ENCODE measurements at places on chromosomes 7 and 10.
A peak's percentile ranks its signal among the peaks of the same experiment; 100 is the strongest.

GRCh38 chr7:43758822-43759683, 573 bp downstream of the BLVRA start:
- DNase-seq: no peak

- DNase-seq: no peak
These were observed at the start of gene PIK3CG for GRCh38 chr7:106865130-106866041. PIK3CG (plus strand) TSS chr7:106865282; CDS start chr7:106867562, 2,280 bp downstream.

DNA sequence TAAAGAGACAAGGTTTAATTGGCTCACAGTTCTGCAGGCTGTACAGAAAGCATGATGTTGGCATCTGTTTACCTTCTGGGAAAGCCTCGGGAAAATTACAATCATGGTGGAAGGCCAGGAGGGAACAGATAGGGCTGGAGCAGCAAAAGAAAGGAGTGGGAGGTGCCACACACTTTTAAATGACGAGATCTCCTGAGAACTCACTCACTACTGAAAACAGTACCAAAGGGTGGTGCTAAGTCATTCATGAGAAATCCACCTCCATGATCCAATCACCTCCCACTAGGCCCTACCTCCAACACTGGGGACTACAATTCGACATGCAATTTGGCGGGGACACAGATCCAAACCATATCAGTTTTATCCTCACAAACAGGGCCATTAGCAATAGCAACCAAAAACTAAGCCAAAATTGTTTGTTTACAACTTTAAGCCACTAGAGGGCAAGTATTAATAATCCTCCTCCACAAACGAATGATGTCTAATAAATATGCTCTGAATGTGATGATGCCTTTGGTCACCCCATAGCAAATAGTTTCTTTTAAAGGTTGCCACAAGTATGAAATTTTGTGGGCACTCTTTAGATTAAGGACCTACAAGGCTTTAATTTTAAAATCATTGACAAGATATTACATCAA, 129.2 kb upstream of the NRBF2 start:
- no peak for DNase-seq

DNA sequence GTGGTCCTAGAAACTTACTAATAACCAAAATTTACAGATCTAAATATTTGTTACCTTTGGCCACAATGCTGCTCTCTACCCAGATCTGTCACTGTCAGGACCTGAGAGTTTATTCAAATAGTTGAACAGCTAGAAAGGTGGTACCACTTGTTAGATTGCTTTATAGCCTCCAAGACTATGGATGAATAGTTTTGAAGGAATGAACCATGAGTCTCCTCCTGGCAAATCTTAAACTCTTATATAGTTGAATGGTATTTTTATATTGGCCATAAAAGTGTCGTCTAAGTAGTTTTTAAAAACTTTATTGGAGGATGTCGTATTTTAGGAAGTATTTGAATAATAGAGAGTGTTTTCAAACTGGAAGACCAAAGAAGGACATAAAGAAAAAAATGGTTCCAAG, 178.7 kb downstream of the AHR start:
- no peak for DNase-seq

DNA sequence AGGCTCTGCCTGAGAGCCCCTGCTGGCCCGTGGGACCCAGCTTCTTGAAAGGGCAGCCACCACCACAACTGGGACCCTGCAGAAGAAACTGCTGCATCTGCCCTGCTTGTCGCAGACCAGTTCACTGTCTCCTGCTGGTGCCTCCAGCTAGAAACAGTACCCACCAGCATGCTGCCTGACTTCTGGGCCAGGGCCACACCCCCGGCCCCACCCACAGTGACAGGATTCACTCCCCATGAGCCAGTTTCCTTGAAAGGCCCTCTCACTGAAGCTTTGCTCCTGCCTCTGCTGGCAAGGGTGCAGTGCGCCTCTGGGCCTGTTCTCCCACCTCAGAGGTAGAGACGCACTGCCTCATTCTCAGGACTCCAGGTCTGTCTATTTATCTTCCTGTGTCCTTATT, 32.4 kb downstream of the ANXA11 start:
- DNase-seq: no peak

DNA sequence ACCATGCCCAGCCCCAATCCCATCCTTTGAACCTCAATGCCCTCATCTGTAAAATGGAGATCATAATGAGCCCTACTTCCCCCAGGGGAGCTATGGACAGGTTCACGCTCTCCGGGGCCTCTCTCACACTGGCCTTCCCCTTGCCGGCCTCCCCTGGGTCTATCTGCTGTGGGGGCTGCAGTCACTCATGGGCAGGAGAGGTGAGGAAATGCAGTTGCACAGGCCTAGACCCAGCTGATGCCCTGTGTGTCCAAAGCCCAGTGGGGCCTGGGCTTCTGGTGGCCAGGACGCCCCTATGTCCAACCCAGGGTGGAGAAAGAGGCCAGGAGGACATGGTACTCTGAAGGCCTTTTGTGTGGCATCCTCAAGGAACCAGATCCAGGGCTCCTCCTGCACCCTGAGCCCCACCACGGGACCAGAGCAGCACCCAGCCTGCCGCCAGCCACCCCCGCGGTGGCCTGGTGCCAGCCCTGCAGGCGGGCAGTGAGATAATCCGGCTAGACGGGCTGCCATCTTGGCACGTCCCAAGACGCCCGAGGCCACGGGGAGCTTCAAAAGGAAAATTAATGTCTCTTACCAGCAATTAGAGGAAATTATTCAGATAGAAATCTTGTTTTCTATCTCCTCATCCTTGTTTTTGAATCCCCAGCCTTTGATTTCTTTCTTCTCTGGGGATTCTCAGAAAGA, 39.0 kb downstream of the MYL10 start:
- no peak for DNase-seq

GRCh38 chr7:24733414-24734060, 23.7 kb downstream of the GSDME start:
- DNase-seq: no peak

GRCh38 chr10:49556723-49557122, 17.8 kb upstream of the ERCC6 start:
- no peak for DNase-seq

DNA sequence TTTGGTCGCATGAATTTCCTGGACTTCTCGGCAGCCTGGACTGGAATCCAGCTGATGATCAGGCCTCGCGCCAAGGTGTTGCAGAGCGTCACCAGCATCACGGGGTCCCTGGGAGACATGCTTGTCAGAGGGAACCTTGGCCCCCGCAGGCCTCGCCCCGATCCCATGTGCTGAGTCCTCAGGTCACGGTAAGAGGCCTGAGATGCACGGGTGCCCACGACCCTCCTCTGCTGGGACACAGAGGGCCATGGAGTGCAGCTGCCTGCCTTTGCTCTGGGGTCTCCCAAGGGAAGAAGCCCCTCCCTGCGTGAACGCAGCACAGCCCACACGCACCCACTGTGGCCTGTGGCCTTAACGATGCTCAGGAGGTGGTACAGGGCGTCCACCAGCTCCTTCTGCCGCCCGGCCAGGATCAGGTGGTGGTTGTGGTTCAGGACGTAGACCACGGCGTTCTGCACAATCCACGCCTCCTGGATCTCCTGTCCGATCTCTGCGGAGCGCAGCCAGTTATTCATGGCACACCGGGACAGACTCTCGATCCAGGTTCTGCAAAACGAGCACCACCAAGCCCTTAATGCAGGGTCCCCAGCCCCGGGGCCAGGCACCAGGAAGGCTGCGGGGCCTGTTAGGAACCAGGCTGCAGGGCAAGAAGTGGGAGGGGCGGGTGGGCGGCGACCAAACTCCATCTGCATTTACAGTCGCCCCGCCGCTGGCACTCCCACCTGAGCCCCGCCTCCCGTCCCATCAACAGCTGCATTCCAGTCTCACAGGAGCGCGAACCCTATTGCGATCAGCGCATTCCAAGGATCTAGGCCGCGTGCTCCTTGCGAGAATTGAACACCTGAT, 29.4 kb downstream of the CFAP46 start:
- no peak for DNase-seq

GRCh38 chr7:47654672-47655298, 72.9 kb upstream of the TNS3 start:
- DNase-seq: no peak

GRCh38 chr10:69745698-69746097, 56.0 kb upstream of the COL13A1 start:
- no peak for DNase-seq

DNA sequence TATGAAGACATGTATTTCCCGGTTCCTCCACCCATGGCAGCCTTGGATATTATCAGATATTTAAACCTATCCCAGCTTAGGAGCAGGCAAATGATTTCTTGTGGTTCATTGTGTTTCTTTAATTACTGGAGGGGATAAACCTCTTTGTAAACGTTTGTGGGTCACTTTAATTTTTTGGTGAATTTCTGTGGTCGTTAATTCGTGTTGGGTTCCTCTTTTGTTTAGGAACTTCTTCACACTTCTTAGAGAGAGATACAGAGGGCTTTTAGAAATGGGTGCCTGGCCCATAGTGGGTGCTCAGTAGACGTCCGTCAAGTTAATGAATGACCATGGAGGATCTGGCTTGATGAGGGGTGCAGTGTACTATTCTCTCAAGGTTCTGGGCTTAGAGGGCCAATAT, 27.2 kb upstream of the NUB1 start:
- DNase-seq: no peak

DNA sequence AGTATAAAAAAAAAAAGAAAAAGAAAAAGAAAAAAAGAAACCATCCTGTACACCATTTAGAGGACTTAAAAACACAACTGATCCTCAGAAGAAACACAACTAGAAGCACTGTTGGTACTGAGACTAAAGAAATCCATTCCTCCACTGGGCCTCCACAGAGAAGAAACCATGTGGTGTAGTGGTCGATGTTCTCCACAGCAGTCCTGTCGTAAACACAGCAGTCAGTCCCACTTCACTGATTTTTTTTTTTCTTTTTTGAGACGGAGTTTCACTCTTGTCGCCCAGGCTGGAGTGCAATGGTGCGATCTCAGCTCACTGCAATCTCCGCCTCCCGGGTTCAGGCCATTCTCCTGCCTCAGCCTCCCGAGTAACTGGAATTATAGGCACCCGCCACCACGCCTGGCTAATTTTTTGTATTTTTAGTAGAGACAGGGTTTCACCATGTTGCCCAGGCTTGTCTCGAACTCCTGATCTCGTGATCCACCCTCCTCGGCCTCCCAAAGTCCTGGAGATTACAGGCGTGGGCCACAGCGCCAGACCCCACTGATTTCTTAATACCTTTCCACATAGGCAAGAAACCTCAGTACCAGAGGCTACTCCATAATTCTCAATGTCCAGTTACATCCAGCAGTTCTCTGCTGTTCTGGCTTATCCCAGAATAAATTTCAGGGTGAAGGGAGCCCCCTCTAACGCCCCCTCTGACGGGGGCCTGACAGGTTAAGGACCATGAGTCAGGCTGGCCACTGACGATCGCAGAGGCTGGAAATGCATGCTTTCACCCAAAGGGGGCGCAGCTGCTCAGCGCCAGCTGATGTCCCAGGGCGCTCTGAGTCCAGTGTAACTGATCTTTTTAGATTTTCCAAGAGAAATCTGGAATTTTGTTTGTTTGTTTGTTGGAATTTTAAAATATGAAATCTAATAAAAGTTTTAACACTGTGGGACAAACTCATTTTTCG, 24.8 kb upstream of the FFAR4 start:
- DNase-seq: no peak

DNA sequence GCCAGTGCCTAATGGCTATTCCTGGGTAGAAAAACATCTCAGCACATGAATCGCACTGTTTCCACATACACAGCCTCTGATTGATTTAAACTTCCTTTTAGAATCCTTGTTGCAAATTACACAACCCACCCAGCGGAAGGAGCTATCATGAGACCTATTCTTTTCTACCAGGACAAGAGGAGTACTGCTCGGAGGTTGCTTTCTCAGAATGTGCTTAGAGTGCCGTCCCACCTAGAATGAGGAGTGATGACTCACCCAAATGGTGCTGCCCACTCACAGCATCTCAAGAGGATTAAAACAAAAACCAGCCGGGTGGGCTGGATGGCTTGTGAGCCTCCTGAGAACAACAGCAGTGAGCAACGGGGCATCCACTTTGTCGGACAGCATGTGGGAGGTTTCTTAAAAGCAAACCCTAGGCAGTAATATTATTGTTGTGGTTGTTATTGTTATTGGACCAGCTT, 128.9 kb downstream of the DGKI start:
- no peak for DNase-seq

DNA sequence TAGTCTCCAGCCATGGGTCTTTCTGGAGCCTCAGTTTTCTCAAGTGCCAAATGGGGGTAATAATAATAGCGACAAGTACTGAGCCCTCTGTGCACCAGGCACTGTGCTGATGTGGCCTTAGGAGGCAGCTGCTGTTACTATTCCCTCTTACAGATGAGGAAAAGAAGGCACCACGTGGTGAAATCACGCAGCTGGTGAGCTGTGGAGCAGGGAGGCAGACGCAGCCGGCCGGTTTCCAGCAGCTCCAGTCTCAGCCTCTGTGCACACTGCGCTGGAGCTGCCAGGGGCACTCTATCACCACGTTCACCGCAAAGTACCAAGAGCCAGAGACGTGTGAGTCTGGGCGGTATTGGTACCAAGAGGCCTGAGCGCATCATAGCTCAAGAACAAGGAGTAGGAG, 9.6 kb downstream of the PYROXD2 start:
- DNase-seq: no peak

- no peak for DNase-seq
These were observed 617.9 kb upstream of the MKI67 start for GRCh38 chr10:128744092-128744491.

- no peak for DNase-seq
These were observed 10.0 kb downstream of the PPP2R2D start for GRCh38 chr10:131910663-131911314.

DNA sequence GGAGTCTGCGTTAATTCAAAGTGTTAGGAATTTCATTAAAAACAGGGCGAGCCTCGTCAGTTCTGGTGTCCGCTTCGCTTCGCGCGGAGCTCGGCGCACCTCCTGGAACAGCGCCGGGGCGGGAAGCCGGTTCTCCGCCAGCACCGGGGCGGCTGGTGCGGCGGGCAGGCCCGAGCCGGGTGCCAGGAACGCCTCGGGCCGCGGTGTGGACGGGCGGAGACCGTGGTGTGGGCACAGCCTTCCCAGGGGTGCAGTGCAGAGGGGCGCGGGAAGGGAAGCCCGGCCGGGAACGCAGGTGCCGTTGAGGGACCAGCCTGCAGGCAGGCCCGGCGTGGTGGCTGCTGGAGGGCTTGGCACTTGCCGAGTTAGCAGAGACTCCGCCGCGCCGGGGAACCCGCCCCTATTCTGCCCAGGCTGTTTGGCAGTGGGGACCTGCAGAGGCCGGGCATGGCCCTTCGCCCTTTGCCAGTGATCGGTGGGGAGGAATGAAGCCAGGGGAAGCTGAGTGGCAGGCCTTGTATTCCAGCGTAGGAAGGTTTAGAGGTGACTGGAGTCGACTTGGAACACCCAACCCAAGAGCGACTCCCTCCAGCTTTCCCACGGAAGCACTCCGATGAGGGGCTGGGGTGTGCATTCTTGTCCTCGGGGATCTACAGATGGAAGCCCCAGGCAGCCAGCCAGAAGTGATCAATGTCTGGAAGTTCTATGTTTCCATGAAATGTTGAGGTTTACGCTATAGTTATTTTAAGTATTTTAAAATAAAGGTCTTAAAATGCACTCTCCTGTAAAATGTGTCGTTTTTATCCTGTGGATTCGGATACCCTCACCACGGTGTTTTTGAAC, 945 bp upstream of the RHEB start:
- DNase-seq: peak; percentile 42

DNA sequence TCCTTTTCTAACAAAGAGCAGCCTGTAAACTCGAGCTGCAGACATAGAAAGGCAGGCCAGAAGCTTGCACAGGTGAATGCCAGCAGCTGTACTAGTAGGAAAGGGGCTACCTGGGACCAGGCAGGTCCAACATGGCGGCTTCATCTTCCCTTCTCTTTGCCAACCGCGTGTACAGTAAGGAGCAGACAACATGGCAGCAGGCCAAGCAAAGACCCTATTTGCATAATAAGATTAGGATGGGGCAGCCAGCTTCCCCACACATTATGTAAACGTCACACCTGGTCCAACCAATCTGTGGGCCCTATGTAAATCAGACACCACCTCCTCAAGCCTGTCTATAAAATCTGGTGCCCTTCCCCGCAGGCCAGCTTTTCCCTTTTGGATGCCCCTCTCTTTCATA, 1186.5 kb upstream of the AUTS2 start:
- DNase-seq: no peak
